Bronchial epithelial cell (primary cell): ENCODE measurements at places on chromosomes 5 and 9. TPM values are rescaled to one million over a fixed set of nuclear protein-coding genes. Genes with fewer than 3 reads are reported as not detected.
A peak's percentile ranks its signal among the peaks of the same experiment; 100 is the strongest.

DNA sequence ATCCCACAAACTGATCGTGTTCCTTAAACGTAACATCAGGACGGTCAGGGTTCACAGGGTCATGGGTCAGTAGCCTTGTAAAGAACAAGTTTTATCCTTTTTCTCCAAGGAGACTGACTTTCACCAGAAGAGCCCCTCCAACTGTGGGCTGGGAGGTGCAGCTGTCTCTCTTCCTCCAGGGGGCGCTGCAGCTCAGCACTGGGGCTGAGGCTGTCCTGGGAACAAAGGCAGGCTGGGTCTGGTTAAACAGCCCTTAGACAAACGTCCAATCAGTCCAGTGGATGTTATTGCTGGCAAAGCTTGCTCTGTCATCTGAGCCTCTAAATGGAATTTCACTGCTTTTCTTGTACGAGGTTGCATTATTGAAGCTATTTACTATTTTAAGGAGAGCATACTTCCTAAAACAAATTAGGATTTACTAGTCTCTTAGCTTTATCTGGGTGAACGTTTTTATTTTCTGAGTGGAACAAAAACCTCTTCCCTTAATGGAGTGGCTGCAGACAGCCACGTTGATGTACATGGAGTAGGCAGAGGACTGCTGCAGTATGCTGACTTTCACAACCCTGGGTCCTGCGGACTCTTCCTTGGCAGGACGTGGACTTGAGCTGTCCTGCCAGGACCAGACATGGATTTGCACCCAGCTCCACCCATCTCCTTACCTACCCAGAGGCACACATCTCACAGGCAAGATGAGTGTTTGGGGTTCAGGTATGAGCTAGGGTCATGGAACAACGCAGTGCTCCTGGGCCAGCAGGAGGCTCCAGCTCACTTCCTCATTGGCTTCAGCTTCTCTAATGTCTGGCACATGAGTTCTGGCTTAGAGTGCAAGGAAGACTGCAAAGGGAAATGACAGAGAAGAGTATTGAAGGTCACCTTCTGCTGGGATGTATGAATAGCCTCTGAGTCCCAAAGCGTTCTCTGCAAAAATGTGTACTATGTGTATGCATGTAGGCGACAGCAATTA is 7.8 kb downstream of the EXOSC2 start:
- peak; percentile 47 for DNase-seq

GRCh38 chr5:155087036-155087435 is 73.5 kb downstream of the KIF4B start:
- DNase-seq: peak; percentile 68

DNA sequence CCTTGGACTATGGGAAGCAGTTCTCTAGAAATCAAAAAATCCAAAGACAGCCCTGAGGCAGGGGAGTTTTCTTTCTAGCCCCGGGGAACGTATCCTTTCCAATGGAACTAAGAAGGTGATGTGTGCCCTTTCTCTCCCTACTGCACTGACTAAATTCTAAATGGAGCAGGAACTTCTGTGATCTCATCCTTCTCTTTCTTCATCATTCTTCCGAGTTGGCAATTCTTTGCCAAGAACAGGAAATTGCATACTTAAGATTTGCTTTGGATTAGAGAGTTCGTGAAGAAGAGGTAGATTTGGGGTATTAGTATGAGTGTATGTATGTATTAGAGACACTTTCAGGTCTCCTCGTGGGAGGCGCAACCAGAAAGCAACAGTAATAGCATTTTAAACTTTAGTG is 178.0 kb upstream of the PIK3R1 start:
- peak; percentile 7 for DNase-seq

SEMA5A gene
- 1.3 and 1.6 TPM in 2 replicates for total RNA-seq

- DNase-seq: no peak
These were observed 159.6 kb downstream of the NXNL2 start for GRCh38 chr9:88694625-88695024.

C5orf34 gene
- total RNA-seq: 0.53 and 1.3 TPM in 2 replicates

- DNase-seq: no peak
These were observed 112.4 kb downstream of the SSBP2 start for GRCh38 chr5:81638471-81638870.

DNA sequence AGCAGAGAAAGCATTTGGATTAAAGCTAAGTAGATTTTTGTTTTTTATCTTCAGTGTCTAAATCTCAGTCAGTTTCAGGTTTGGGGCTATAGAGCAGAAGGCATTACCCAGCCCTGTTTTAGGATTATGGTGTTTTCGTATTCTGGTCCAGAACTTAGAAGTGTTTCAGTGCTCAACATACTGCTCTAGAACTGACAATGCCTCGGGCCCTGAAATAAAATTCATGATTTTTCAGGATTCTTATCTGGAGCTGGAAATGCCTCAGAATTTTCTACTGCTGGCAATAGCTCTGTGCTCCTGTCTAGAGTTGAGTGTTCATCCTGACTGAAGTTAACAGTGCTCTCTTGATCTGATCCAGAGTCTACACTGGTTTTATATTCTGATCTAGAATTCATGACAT is 163.9 kb downstream of the PAPPA start:
- no peak for DNase-seq

- DNase-seq: no peak
These were observed 36.7 kb downstream of the ANKH start for GRCh38 chr5:14834584-14835550.

DNA sequence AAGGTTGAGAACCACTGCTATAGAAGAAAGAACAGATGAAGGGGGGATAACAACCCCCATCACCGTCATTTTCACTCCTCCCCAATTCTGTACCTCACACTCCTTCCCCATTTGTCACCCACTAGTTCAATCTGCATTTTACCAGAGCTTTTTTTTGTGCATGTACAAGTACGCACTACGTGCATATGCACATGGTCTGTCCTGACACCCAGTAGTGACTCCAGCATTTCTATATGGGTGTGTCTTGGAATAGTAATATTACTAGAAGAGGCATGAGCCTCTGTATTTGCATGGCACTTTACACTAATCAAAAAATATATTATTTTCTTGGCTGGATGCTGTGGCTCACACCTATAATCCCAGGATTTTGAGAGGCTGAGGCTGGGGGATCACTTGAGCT is 38.7 kb downstream of the NIM1K start:
- no peak for DNase-seq

DNA sequence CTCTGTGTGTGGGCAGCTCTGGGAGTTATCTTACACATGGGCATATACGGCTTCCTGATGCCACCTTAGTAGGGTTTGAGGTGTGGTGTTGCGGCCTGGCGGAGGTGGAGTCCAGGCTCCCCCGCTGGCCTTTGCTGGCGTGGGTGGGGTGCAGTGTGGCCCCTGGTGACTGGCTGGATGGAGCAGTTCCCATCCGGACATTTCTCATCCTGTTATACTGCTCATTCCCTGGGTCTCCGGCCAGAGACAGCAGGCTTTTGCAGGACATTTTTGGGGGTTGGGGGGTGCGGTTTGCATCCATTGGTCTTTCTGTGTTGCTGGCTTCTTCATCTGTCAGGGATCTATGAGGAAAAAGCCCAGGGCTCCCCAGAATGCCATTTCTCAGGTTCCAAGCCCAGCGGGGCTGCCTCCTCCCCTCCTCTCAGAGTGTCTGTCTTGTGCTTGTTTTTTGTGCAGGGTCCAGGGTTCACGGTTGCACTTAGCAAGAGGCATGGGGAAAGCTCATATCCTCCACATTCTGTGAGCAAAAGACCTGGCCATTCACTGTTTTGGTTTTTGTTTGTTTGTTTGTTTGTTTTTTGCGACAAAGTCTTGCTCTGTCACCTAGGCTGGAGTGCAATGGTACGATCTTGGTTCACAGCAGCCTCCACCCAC is 22.3 kb downstream of the NDUFS6 start:
- no peak for DNase-seq

GRCh38 chr9:133973791-133974630 is 18.1 kb downstream of the VAV2 start:
- DNase-seq: no peak

GMCL2 gene
- not detected in 2 replicates for total RNA-seq

DNA sequence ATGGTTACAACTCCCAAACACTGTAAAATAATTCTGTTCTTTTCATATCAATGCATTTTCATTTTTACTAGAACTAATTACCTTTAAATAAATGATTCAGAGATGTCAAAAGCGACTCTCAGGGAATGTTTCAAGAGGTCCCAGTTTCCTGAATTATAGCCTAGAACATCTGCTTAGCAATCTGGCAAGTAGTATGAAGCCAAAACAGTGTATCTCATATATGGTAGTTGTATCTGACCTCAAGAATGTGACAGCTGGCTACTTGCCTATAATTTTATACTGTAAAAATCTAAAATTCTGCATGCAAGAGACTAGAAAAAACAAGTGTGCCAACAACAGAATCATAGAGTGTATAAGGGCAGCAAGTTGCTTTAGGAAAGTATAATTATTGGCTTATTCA is 187.7 kb upstream of the POU5F2 start:
- DNase-seq: no peak

- no peak for DNase-seq
These were observed 134.4 kb downstream of the ADAMTSL1 start for GRCh38 chr9:18608371-18608770.

DNA sequence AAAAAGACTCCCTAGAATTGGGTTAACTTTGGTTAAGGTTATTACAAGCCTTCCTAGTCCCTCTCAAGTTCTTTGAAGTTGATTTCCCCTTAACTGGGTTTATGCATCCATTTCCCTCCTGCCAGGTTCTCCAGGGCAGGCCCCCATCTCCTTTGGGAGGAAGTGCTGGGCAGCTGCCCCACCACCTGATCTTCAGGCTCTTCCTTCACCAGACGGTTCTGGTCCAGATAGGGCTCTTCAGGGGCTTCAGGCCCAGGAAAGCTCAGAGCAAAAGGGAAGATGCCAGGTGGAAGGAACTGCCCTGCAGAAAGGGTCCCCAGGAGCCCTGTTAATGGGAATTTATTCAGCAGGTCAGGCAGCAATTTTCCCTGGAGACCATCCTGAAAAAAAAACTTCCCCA is 2.1 kb downstream of the SMIM32 start:
- no peak for DNase-seq

DNA sequence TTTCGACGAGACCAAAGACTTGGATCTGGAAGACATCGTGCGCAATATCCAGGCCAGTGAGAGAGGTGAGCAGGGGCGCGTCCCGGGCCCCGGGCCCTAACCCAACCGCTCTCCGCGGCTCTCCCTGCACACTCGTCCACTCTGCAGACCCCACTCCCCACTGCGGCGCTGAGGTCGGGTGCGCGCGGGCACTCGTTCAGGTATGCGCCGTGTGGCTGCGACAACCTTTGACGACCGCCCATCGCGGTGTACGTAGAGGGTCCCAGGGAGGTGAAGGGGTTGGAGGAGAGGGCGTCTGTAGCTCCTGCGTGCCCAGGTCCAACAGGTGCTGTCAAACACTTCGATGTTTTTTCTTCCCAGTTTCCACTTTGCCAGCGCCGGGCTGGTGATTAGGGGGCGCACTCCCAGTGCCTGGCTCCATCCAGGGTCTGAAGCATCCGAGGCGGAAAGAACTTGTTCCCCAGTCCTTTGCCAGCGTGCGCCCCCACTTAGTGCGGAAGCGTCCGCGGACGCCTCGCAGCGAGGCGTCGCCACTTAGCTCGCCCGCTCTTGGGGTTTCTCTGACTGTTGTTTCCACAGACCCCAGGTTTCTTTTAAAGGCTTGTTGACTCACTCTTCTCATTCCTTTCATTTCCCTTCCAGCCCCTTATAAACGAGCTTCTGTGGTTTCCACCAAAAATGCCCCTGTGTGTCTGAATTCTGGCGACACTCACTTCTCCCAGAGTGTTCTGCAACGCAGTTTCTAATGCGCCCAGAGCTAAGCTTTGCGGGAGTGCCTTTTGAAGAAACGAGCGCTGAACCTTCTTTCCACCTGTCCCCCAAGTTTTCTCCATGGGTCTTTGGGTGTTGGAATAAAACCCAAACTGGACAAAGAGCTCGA is 1.6 kb downstream of the NPR3 start:
- no peak for DNase-seq

DIRAS2 gene
- under 0.01 TPM in 1 of 2 replicates, not detected in the other for total RNA-seq

GRCh38 chr9:17531642-17532254 is 47.1 kb upstream of the SH3GL2 start:
- peak; percentile 37 for DNase-seq

DNA sequence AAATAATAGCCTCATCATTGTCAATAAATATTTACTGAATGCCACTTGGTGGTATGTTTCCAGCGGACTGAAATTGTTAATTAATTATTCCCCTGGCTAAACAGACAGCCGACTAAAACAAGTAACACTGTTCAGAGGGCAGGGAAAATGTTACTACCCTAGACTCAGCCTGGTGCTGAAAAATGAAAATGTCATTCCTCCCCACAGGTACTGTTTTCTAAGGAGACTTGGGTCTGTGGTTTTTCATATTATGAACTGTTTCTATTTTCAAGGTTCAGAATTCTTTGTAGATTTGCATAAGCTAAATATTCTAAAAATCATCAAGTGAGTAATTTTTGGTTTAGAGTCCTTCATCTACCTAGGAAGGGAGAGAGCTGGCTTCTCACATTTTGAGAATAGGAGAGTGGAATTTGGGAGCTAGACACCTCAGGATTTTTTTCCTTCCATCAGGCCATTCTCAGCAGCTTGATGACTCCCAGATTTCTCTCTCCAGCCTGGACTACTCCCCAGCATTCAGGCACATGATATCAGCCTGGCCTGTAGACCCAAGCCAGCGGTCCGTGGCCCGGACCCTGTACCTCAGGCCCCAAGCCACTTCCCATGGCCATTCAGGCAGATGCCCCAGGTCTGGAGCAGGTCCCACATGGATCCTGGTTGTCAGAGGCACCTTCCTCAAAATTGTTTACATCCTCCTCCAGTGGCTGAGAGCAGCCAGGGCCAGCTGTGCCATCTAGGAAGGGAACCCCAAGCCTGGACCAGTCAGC is 24.4 kb downstream of the BHMT start:
- no peak for DNase-seq

GRCh38 chr9:7549249-7549648 is 250.3 kb downstream of the DMAC1 start:
- DNase-seq: no peak

DNA sequence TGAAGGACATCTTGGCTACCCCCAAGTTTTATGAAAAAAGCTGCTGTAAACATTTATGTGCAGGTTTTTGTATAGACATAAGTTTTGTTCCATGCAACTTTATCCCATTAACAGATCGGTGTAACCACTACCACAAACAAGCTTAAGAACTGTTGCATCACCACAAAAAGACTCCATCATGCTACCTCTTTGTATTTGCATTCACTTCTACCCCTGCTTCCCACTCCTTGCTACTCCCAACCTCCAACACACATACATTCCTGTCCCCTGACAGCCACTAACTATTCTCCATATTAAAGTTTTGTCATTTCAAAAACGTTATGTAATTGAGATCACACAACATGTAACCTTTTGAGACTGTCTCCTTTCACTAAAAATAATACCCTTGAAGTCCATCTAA is 57.8 kb upstream of the LHFPL2 start:
- DNase-seq: no peak

CARD9 gene
- 0.51 and 0.53 TPM in 2 replicates for total RNA-seq

PLPPR1 gene
- not detected in 2 replicates for total RNA-seq
